Common myeloid progenitor, CD34-positive (primary cell): ENCODE measurements at places on chromosomes 11 and 22.

GRCh38 chr22:17786435-17787161 lies 12.3 kb upstream of the BID start:
- H3K27ac ChIP-seq = peak overlapping the region; percentile 14
- peaks cover 15% of the 10 kb centered on the region for H3K36me3 ChIP-seq
- DNase-seq = peak; percentile 42
- H3K27me3 ChIP-seq = no peaks in the 10 kb centered on the region
- H3K4me1 ChIP-seq = peaks cover 28% of the 10 kb centered on the region

- no peaks in the 10 kb centered on the region for H3K4me1 ChIP-seq
- no peak overlapping the region for H3K4me3 ChIP-seq
- DNase-seq = peak; percentile 26
- H3K27ac ChIP-seq = no peak overlapping the region
Measured at GRCh38 chr11:27592098-27592780, 85.7 kb upstream of the LIN7C start.

GRCh38 chr11:92245700-92246271 lies 21.2 kb downstream of the FAT3 start:
- no peaks in the 10 kb centered on the region for H3K36me3 ChIP-seq
- no peak overlapping the region for H3K4me3 ChIP-seq
- H3K27me3 ChIP-seq = no peaks in the 10 kb centered on the region
- H3K27ac ChIP-seq = no peak overlapping the region
- DNase-seq = no peak

DNA sequence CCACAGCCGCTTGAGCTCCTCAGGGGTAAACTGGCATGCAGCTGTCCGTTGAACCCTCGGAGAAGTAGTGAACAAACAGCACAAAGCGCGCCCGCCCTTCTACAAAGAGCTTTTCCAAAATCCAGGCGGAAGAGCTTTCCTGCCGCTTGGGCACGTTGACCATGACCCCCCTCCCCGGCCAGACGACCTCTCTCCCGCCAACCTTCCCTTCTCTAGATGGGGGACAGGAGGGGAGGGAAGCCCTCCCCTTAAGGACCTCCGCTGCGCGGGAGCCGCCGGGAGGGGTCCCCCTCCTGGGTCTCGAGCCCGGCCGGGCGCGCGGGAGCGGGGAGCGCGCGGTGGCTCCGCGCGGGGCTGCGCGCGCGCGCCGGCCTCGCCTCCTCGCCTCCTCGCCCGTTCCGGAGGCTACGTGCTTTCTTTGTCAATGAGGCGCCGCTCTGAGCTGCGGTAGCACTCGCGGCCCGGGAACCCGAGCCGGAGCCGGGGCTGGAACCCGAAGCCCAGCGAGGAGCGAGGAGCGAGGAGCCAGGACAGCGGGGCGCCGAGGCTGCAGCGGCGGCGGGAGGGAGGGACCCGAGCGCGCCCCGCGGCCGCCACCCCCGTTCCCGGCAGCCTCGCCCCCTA lies 118.6 kb downstream of the HIPK3 start:
- H3K4me3 ChIP-seq = peak within 1 kb of the TSS; percentile 62
- peaks cover 23% of the 10 kb centered on the region for H3K27me3 ChIP-seq
- no peaks in the 10 kb centered on the region for H3K4me1 ChIP-seq
- no peak within 1 kb of the TSS for H3K27ac ChIP-seq
- no peaks in the 10 kb centered on the region for H3K36me3 ChIP-seq
- DNase-seq = peak; percentile 24

DNA sequence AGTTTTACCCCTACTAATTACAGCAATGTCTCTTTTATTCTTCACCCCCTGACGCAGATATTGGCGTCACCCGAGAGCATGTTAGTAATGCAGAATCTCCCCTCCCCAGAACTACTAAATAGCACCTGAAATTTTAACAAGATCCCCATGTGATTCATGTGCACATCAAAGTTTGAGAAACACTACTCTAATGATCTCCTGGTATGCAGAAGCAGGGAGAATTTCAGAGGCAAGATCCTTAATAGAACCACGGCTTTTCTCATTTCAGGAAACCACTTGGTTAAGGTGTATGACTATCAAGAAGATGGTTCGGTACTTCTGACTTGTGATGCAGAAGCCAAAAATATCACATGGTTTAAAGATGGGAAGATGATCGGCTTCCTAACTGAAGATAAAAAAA lies 5.3 kb downstream of the CD3G start:
- H3K4me3 ChIP-seq = no peak overlapping the region
- DNase-seq = no peak
- no peaks in the 10 kb centered on the region for H3K27me3 ChIP-seq
- no peaks in the 10 kb centered on the region for H3K36me3 ChIP-seq
- H3K4me1 ChIP-seq = no peaks in the 10 kb centered on the region

DNA sequence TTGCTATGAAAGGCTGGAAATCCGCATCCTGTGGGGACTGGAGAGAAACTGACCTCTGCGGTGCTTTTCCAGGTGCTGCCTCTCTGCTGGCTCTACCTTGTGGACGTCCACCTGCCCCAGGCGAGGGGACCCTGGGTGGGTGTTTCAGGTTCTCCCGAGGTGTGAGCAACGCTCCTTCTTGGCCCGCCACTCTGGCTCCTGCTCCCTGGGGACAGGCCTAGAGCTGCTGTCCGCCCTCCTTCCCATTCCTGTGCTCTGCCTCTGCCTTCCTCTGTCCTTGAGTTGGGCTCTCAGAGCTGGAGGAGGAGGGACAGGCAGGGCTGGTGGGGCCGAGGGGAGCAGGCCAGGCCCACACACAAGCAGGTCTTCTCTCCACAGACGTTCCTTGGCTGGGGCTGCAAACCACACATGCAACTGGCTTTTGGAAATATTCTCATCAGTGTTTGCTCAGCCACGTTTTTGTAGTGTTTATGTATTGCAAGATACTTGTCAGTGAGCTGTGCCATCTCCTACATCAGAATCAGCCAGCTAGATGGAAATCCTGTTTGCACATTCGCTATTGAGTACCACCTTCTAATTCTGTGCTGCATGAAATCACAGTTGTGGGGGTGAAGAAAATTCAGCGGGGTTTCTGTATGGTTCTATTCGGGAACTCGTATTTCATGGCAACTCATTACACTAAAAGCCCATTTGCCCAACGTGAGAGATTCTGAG lies 1115.0 kb downstream of the BRD1 start:
- H3K27ac ChIP-seq = no peak overlapping the region
- H3K4me1 ChIP-seq = peaks cover 2% of the 10 kb centered on the region
- H3K4me3 ChIP-seq = no peak overlapping the region
- H3K36me3 ChIP-seq = no peaks in the 10 kb centered on the region

DNA sequence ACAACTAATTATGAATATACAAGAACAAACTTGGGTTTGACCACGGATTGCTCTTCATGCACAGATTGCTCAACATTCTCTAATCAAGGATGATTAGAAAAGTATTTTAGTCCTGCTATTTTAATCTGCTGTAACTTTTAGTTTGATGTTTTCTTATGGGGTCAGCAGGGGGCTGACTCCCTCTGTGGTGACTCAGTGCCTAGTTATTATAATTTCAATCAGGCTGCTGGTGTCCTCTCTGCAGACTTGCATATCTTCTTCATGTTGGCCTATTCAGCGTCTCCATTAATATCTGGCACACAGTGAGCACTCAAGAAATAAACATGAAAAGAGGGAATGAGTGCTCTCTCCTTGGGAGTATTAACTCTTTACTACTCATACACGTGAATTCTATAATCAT lies 223.8 kb upstream of the DDI1 start:
- no peaks in the 10 kb centered on the region for H3K4me1 ChIP-seq
- no peak overlapping the region for H3K4me3 ChIP-seq
- no peak overlapping the region for H3K27ac ChIP-seq
- H3K36me3 ChIP-seq = no peaks in the 10 kb centered on the region
- no peak for DNase-seq
- H3K27me3 ChIP-seq = no peaks in the 10 kb centered on the region

DNA sequence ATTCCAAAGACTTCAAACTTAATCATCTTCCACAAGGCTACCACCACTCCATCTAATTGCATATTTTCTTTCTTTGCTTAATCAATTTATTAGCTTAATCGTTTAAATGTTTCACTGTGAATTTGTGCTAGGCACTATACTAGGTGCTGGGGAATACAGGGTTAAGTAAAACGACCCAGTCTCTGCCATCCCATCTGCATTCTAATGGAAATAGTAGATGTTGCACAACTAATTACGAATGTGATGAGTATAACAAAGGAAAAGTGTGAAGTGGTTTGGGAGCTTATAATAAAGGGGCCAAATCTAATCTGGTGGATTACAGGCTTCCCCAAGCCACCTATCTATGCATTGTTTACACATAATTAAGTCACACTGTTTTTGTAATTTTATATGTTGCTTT lies 147.1 kb downstream of the FAM181B start:
- H3K27ac ChIP-seq = no peak overlapping the region
- DNase-seq = no peak
- H3K4me3 ChIP-seq = no peak overlapping the region

GRCh38 chr11:72482211-72482812 lies 48.0 kb upstream of the CLPB start:
- peak; percentile 64 for DNase-seq
- peaks cover 9% of the 10 kb centered on the region for H3K4me1 ChIP-seq
- H3K36me3 ChIP-seq = no peaks in the 10 kb centered on the region
- H3K27me3 ChIP-seq = no peaks in the 10 kb centered on the region

- peaks cover 47% of the 10 kb centered on the region for H3K36me3 ChIP-seq
- H3K4me3 ChIP-seq = no peak overlapping the region
- no peak overlapping the region for H3K27ac ChIP-seq
- peaks cover 23% of the 10 kb centered on the region for H3K4me1 ChIP-seq
- no peak for DNase-seq
Measured at GRCh38 chr22:50684501-50684900, 11.9 kb downstream of the SHANK3 start.

- no peak for DNase-seq
- no peak overlapping the region for H3K4me3 ChIP-seq
- peaks cover 32% of the 10 kb centered on the region for H3K36me3 ChIP-seq
- H3K27me3 ChIP-seq = no peaks in the 10 kb centered on the region
- H3K4me1 ChIP-seq = peaks cover 5% of the 10 kb centered on the region
- H3K27ac ChIP-seq = no peak overlapping the region
Measured at GRCh38 chr22:41827671-41828070, 5.2 kb upstream of the SREBF2 start.

DNA sequence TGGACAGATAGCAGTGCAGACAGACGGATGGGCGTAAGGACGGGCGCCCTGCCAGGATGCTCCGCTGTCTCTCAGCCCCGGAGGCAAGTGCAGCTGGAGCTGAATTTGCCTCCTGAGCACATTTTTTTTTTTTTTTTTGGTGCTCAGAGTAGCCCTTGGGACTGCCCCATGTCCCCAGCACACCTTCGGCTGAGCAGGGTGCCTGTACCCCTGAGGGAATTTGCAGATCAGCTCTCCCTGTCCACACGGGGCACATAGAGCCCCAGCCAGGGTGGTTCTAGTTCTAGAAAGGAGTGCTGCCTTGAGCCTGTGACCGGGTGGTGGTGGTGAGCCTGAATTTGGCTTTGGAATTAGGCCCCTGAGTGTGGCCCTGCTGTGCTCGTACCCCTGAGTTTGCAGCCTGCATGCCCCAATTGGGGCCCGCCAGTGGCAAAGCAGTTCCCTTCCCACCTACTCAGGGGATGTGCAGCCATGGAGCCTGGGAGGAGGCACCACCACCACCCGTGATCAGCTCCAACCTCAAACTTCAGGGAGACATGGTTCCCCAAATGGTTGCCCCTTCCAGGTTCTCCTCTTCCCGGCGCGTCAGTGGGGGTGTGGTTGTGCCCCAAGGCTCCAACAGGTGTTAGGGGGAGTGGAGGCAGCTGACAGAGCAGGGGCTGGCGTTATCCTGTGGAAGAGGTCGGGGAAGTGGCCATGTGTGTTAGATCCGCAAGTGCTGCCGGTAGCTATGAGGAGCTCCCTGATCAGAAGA lies 1232.7 kb downstream of the BRD1 start:
- H3K36me3 ChIP-seq = no peaks in the 10 kb centered on the region
- DNase-seq = no peak
- H3K27me3 ChIP-seq = no peaks in the 10 kb centered on the region
- H3K4me3 ChIP-seq = no peak overlapping the region
- no peaks in the 10 kb centered on the region for H3K4me1 ChIP-seq

DNA sequence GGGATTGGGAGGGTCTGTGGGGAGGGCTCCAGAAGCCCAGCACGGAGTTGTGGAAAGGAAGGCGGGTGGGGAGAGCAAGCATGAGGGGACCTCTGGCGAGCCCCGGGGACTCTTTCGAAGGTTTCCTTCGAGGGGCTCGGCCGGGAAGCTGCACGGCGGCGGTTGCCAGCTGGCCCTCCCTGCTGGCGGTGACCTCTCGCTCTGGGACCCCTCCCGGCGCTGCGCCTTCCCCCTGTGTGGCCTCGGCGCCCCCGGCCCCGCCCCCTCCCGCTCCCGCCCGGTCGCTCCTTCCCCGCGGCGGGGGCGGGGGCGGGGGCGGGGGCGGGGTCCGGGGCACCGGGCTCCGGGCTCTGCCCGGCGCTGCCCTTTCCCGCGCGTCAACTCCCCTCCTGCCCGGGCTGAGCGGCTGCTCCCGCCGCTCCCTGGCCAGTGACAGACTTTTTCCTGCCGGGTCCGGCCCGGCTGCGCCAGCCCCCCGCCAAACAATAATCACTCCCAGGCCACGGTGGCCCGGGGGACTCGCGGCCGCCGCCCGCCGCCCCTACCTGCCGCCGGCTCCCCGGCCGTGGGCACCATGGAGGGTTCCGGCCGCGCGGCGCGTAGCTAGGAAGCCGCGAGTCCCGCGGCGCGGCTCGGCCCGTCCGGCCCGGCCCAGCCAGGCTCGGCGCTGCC lies 941 bp downstream of the CLCF1 start:
- H3K4me1 ChIP-seq = no peaks in the 10 kb centered on the region
- H3K27ac ChIP-seq = no peak overlapping the region
- H3K36me3 ChIP-seq = no peaks in the 10 kb centered on the region
- peak overlapping the region; percentile 69 for H3K4me3 ChIP-seq
- no peaks in the 10 kb centered on the region for H3K27me3 ChIP-seq

- H3K36me3 ChIP-seq = peaks cover 48% of the 10 kb centered on the region
- H3K4me3 ChIP-seq = no peak overlapping the region
- no peak for DNase-seq
Measured at GRCh38 chr22:31625661-31626426, 36.2 kb downstream of the PISD start.

DNA sequence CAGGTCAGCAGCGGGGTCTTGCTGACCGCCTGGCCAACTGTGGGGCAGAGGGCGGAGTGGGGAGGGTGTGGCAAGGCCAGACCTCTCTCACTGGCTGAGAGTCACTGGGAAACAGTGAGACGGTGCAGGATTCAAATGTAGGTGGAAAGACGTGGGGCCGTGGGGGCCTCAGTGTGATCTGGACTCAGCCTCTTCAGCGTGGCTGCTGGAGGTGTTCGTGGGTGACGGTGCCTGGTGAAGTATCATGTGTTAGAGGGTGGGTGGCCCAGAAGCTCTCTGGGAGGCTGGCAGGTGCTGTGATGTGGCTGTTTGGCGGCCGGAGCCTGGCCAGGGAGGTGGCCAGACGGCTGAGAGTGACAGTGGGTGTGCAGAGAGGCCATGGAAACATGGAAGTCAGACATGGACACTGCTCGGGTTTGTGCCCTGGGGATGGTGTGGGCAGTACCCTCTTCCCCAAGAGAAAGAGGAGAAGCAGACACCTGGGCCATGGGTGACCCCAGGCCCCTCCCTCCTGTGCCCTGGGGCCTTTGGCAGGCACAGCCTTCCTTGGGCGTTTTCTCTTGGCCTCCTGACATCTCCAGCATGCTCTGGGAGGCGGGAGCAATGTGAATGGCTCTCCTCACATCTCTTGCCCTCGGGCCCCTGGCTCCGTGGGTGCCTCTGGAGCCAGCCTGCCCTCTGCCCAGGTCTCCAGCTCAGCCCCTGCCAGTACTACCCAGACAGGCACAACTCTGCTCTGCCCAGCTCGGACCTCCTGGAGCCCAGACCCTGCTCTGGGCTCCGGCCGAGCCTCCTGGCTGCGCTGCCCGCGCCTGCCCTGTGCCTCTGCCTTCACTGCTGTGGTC lies 10.1 kb upstream of the ACR start:
- no peaks in the 10 kb centered on the region for H3K4me1 ChIP-seq
- no peaks in the 10 kb centered on the region for H3K27me3 ChIP-seq
- no peak overlapping the region for H3K4me3 ChIP-seq
- no peak for DNase-seq
